ENCODE measurements at places on chromosomes 6 and 20.
A peak's percentile ranks its signal among the peaks of the same experiment; 100 is the strongest.

- DNase-seq, result peak; percentile 71
Measured at GRCh38 chr6:159760602-159761057, 1.2 kb upstream of the ACAT2 start.

- DNase-seq, result no peak
Measured at GRCh38 chr6:120384671-120385070, 949.6 kb downstream of the TBC1D32 start.

DNA sequence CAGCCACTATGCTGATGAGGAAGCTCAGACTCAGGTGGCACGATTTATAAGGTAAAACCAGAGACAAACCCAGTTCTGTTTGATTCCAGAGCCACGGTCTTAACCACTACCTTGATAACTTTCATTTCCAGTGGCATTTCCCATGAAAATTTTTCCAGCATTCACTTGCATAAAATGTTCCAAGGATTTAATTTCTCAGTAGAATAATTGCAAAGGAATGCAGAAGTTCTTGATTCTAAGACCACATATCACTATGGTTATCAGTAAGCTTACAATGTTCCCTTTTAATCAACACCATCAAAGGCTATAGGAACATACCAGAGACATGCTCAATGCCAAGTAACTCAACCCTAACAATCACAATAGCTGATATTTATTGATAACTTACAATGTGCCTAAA, 306.0 kb upstream of the HS3ST5 start:
- DNase-seq, result no peak

GRCh38 chr6:56353860-56354259, 106.5 kb upstream of the COL21A1 start:
- no peak for DNase-seq

DNA sequence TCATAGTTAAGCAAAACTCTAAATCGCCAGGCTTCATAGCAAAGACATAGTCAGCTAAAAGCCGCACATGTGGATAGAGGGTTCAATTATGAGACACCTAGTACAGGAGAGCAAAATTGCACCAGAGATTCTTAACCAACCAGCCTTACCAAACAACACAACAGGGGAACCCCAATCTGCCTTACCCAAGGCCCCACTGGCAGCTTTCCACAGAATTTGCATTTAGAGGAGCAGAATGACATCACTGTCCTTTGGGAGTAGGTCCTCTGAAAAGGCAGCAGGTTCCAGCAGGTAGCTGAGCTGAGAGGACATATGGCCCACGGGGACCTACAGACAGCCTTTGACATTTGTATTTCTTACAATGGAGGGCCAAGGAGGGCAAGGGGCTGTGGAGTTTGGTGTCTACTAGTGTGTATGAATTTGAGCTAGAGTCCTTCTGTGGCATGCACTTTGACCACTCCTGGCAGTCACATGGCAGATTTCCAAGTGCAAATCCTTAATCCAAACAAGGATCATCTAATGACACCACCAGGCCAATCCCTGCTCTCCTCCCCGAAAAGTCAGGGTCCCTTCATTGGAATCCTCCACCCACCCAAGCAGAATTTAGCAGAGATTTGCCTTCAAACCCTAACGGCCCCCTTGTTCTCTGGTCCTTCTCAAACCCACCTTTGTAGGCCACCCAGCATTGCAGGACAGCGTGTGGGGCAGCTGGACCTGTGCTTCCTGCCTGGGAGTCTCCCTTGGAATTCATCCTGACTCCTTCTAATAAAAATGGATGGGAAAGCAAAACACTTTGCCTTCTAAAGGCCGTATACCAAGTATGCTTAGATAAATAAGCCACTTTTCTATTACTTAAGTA, 171.2 kb upstream of the SUPT3H start:
- DNase-seq, result no peak

DNA sequence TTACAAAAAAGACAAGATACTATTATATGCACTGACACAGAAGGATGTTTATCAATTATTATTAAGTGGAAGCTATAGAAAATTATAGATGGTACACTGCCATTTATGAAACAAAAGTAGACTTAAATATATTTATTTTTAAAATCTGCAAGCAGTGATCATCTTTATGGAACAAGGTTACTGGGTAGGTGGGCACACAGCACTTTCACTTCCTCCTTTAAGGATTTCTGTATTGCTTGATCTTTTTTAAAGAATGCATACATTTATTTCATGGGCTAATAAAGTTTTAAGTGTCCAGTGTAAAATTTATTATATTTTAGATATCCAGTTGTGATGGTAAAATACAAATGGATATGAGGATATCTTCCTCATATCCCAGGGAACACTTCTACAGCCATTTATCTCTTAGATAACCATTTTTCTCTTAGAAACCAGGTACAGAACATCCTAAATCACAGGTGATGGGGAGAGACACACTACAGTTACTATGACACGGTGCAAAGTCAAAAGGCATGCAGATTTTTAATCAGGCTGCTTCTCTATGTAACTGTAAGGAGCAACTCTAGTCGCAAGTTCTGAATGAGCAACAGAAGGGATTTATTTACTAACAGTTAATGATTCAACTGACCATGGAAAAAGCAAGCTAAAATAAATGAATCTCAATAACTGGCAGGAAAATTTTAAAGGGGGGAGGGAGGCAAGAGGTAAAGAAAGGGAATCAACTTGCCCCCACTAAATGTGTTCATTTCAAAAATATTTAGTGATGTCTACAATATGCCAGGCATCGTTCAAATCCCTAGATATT, 2.2 kb downstream of the FBXL4 start:
- no peak for DNase-seq

DNA sequence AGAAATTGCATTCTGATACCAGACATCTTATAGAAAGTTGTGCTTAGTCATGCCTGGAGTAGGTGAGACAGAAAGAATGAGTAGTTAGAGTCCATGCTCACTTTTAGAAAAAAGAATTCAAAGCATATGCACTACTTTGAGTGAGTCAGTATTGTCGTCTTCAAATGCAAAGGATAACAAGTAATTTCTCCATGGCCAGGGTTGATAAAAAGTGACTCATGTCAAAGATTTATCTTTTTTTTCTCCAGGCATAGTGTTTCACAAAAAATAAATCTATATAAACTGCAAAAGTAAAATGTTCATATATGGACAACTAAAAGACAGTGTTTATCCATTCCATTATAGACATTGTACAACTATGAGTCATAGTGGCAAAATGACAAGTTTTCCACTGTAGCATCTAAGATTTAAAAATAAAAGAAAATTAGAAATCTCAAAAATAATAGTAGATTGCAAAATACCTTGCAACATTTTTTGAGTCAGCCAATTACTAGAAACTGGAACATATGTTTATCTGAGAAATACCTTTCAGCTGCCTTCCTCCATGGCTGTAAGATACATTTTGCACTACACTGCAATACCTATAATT, 329.6 kb downstream of the GRIK2 start:
- DNase-seq, result no peak

DNA sequence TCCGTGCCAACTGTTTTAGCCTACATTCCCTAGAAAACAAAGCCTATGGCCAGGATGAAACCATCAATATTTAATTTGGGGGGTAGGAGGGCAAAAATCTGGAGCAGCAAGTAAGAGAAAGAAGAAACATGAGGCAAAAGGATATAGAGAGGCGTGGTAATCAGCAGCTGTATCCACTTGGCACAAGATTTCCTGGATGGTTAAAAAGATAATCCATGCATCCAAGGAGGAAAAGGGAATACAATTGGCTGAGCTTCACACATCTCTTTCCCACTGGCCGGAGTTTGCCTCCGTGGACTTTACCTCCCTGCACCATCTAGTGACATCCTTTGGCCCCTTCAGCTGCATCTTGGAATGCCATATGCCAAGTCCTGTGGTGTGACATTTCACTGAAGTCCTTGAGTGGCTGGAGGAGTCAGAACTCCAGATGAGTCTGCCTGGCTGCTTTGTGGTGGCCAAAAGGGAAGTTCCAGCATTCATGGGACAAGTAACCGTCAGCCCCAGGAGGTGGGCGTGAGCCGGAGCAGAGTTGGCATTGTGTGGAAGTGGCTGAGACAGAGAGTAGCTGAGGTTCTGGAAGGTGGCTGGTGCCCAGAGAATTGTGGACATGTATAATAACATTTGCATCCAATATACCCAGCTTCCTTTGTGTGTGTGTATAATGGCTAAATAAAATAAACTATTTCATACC, 13.7 kb upstream of the TMX4 start:
- no peak for DNase-seq

DNA sequence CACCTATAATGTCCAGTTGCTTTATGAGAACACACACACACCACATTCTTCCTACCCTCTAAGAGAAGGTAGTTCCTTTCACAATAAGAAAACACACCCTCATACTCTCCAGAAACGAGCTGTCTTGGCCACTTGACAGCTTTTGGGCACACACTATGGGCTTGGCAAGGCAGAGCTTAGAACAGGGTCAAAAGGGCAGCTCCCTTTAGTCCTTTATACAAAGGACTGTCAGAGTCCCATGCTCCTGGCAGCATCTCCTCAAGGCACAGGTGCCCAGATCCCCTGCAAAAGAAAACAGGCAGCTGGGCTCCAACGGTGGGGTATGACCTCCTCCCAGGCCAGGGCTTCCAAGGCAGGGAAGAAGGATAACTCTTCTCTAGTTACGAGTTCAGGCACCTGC, 4.9 kb upstream of the LYRM2 start:
- no peak for DNase-seq

- peak; percentile 85 for DNase-seq
Measured at GRCh38 chr20:44728801-44729443, 13.8 kb downstream of the CCN5 start.

DNA sequence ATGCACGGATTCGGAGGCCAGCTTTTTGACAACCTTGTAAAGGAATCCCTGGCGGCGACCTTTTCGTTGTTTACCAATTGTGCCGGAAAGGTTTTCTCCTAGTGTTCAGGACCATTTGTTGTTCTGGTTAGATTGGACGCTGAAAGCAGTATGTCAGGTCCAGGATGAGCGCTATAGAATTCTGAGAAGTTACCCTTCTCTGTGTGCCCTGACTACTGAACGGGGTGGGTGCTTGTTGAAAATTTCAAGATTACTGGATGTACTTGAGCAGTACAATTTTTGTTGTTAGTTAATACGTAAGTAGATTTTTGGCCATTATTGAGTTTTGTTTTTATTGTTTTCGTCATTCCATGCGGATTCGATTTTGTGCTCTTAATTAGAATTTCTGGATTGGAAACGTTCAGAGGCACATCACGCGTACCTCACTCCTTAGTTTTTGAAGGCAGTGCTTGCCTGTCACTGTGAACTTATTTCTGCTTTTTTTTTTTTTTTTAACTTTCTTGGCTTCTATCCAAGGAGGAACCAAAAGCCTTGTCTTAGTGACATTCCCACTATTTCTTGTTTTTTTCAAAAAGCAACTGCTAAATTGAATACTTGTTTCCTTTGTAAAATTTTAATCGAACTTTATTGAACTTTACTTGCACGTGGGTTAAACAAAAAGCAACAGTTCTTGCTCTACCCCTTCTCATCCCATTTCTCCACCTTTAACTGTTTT, 898 bp downstream of the XRN2 start:
- DNase-seq, result peak; percentile 37

- peak; percentile 71 for DNase-seq
Measured at GRCh38 chr6:75268121-75268987, 16.2 kb downstream of the TMEM30A start.

- peak; percentile 24 for DNase-seq
Measured at GRCh38 chr6:20709451-20709850, 175.2 kb downstream of the CDKAL1 start.

DNA sequence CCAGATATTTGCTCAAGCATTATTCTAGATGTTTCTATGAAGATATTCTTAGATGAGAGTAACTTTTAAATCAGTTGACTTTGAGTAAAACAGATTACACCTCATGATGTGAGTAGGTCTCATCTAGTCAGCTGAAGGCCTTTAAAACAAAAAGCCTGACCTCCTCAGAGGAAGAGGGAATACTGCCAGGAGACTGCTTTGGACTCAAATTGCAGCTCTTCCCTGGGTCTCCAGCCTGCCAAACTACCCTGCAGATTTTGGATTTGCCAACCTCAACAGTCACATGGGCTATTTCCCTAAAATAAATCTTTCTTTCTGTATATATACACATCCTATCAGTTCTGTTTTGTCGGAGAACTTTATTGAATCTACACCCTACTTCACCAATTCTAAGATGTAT, 182.5 kb upstream of the TENT5A start:
- no peak for DNase-seq

GRCh38 chr6:106885679-106886078, 88.8 kb downstream of the CD24 start:
- no peak for DNase-seq

GRCh38 chr6:13593103-13593502, 18.7 kb downstream of the SIRT5 start:
- no peak for DNase-seq

GRCh38 chr6:98433325-98434056, 400.9 kb upstream of the POU3F2 start:
- DNase-seq, result no peak

DNA sequence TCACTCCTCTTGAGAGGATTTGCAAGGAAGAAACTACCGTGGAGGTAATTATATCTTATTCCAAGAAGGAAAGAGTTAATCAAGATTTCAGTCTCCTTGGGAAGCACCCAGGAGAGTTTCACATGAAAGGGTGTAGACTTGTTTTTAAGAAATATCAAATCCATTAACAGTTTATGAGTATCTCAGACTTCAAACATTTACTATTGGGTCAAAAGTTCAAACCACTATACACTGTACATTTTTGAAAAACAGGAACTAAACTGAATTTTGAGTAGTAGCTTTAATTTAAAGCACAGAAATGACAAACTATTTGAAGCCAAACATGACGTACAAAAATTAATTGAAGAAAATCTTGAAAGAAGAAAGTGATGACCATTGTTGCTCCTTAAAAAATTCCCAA, 164.0 kb downstream of the FOXC1 start:
- no peak for DNase-seq

- DNase-seq, result no peak
Measured at GRCh38 chr20:57429580-57430200, 38.5 kb downstream of the RBM38 start.

DNA sequence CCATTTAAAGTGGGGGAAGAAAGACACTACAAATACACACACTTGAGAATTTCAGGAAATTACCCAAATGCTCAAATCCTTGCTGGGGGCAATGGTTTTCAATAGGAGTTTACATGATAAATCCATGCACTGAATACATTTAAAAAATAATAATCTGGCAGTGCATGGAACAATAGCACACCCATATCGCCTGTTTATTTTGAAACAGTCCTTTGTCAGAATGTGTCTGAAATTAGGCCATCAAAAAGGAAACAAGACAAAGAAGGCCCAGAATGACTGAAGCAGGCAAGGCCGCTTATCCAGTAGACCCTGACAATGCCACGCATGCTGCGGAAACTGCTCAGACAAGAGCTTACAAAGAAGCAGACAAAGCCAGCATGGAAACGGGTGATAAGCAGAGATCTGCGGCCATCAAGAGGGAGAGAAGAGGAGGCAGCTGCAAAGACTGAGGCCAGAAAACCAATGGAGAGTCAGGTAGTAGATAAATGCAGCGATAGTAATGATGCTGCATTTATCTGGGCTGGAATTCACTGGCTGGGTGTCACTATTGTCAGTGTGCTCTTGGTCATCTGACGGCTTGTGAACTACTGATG, 211.9 kb upstream of the CNR1 start:
- no peak for DNase-seq

GRCh38 chr6:111958534-111958933, 85.3 kb upstream of the FYN start:
- DNase-seq, result no peak

- no peak for DNase-seq
Measured at GRCh38 chr6:170268216-170269129, 22.4 kb downstream of the DLL1 start.

All from dermis blood vessel endothelial cell (primary cell).